Left cardiac atrium (tissue), 4 donors: ENCODE measurements at places on chromosomes 5 and 9. TPM values are rescaled to one million over a fixed set of nuclear protein-coding genes. Genes with fewer than 3 reads are reported as not detected.

DNA sequence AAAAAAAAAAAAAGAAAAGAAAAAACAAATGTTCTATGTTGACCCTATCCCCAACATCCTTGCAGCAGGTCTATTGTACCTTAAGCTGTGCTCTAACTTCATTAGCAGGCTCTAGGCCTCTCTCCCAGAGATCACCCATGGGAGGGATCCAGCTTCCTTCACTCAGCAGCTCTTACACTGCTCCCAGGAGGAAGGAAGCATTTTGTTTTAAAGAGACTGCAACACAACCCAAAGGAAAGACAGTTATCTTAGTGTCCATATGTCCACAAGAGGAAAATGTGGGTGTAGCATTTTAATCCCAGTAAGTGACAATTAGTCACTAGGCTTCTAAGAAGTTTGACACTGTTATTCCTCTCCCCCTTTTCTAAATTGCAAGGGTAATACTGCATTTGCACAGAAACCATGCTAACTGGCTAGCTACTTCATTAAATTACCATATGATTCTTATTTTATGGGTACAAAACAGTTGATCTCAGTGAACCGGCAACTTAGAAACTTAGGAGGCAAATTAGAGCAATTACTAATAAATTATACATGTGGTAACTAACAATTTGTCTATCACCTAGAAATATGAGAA lies 58.8 kb downstream of the MARCHF3 start:
- no peak for DNase-seq

GRCh38 chr9:35666045-35666444 lies 1.1 kb upstream of the ARHGEF39 start:
- no peak for DNase-seq

- DNase-seq = no peak
Observed at GRCh38 chr5:103347716-103348423, 89.3 kb downstream of the MACIR start.

Gene NTNG2
- total RNA-seq = 5.0 TPM

Gene GSN
- total RNA-seq = 1,287 TPM

DNA sequence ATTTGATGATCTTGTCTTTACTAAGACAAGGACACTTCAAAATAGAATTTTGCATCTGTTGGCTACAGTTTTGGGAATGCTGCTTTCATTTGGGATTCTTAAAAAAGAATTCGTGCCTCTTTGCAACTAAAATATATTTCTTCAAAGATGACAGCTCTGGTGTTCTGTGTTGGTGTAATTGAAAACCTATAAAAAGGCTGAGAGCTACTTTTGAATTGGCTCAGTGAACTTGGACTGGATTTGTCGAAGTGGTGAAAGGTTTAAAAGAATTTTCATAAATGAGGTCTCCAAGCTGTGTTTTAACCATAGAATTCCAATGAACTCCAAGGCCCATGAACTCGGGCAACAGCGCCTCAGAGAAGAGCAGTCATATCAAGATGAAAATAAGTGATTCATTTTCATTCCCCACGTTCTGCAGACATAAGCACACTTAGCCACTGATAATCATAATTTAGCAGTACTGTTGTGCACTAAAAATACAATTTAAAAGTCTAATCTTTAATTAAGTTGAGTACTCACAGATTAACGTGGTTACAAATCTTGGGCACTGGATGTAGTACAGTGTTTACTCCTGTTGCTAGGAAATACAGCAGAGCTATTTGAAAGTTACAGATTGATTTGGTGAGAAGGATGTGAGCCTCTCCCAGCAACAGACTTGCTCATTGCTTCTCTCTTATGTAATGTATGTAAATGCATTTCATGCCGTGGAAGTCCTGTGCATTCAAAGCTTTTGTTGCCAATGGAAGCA lies 10.9 kb downstream of the SNCAIP start:
- no peak for DNase-seq
